ENCODE measurements at places on chromosomes 4 and X.

DNA sequence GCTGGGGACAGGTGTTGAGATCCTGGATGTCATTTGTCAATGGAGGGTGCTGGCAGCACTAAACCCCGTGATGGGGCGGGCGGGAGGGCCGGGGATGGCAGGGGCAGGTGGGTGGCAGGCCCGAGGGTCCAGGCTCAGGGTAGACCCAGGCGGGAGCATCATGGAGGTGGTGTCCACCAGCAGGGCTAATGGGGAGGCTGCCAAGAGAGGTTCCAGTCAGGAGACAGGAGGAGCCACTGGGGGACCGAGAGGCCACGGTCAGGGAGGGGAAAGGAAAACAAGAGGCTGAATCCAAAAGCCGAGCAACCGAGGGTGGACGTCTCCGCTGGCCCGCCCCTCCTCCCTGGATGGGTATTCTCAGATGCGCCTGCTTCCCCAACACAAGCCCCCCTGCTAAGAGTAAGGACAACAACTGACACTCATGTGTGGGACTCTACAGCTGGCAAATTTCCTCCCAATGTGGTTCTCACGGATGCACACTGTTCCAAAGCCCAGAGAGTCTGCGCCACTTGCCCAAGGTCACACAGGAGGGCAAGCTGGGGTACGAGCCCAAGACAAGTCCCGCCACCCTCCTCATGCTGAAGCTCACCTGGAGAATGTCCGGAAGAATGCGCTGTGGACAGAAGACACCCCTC is 132.0 kb downstream of the CPZ start:
- DNase-seq: no peak

GRCh38 chr4:123812066-123812390 is 415.4 kb downstream of the SPRY1 start:
- DNase-seq: no peak

- no peak for DNase-seq
Measured at GRCh38 chrX:150486011-150486410, 82.4 kb upstream of the MTM1 start.

DNA sequence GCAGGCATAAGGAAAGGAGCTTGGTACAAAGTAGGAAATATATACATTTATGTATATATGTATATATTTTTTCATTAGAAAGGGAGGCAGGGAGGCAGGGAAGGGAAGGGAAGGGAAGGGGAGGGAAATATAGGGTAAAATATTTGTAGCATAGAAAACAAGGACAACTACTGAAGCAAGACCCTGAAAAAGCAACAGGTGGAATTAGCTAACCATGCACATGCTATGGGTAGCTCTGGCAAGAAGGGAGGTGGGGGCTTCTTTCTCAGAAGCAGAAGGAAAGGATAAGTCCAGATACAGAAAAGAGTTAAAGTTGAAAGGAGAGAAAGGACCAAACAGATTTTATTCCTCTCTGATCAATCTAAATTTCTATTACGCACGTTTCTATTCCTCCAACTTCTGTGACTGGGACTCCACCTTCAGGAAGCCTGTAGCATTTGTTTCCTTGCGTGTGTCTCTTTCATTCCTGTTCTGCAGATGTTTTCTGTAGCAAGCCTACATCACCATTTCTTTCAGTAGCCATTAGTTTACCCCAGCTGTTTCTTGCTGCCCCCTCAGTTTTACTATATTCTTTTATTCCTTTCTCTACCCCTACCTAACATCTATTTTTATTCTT is 82.9 kb downstream of the OR13H1 start:
- no peak for DNase-seq

GRCh38 chr4:175246941-175247340 is 328.8 kb downstream of the ADAM29 start:
- no peak for DNase-seq

DNA sequence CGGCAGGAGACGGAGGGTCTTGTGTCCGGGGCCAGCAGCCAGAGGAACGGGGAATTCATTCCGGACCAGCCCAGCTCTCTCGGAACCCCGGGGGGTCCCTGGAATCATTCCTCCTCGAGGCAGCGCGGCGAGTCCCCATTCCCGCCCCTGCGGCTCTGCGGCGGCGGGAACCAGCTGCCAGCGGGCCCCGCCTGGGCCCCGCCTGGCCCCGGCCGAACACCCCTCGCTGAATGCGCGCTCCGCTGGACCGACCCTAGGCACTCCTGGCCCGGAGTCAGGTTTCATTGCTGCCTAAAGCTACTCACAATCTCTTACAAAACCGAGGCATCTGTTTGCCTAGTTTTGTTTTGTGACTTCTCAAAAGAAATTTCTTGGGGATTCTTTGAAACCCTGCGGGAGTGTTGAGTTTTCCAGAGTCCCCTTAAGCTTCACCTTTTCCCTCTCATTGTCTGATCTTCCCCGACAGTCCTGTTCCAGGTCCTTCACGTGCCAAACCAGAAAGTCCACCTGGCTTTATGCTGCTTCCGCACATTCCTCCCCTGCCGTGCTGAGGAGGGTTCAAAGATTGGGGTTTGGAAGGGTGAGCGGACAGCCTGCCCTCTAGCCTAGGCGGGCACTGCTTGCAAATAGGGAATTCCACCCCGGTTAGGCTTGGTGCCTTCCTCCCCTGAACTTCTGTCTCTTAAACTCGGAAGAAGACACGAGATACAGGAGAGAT is 789 bp downstream of the ARHGAP10 start:
- DNase-seq: no peak

DNA sequence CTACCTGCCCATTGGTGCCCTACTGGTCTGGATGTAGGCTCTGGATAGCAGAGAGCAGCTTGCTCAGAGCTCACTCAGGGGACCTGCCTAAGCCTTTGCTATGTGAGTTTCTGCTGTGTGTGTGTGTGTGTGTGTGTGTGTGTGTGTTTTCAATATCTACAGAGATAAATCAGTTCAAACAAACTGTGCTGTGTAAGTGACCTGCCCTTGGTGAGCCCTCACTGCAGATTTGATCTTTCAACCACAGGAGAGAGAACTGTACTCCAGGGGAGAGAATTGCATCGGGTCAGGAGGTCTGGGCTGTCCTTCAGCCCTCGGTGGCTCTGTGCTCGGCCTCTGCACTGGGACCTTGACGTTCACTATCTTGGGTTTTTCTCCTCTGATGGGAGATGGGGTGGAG is 35.0 kb upstream of the CDKN2AIP start:
- no peak for DNase-seq

GRCh38 chr4:71211748-71212147 is 127.1 kb upstream of the SLC4A4 start:
- no peak for DNase-seq

DNA sequence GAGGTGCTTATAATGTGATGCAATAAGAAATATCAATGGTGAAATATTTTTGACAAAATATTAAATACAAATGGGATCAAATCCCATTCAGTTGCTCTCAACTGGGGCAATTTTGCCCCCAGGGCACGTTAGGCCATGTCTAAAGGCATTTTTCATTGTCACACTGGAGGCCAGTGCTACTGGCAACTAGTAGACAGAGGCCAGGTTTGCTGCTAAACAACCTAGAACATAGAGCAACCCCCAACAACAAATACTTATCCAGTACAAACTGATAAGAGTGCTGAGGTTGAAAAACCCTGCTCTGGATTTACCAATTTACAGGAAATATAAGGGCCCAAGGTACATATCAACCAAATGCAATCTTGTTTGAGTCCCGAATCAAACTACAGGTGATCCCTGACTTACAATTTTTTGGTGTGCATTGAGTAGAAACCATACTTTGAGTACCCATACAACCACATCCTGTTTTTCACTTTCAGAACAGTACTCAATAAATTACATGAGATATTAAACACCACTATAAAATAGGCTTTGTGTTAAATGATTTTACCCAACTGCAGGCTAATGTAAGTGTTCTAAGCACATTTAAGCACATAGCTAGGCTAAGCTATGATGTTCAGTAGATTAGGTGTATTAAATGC is 237.5 kb downstream of the HNRNPD start:
- no peak for DNase-seq

Measured in NCI-H187 treated with DMSO at 0.1 percent for 48 hours (cell line).